T-cell (primary cell): ENCODE measurements at places on chromosomes 3 and 15.

GRCh38 chr3:37227870-37228549 lies 53.6 kb upstream of the LRRFIP2 start:
- DNase-seq, result no peak

GRCh38 chr3:180683816-180684215 lies 4.5 kb upstream of the CCDC39 start:
- DNase-seq, result no peak

DNA sequence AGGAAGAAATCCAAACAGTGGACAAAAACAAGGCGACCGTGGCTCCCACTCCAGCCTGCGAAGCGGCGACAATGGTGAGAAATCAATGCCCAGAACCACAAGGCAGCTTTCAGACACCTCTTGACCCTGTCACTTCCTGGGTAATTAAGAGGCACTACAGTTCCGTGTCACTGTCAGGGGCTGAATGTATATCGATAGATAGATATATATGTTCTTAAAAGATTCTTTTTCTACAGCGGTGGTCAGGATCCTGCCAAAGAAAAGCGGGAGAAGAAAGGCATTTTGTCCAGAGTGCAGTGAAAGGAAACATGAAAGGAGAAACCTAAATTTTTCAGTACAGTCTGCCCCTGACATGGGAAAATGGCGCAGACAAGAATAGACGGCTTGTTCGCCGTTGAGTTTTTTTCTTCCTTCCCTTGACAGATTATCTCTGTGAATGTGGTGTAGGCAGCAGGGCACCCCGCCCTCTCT lies 56.2 kb upstream of the HES1 start:
- DNase-seq, result no peak

DNA sequence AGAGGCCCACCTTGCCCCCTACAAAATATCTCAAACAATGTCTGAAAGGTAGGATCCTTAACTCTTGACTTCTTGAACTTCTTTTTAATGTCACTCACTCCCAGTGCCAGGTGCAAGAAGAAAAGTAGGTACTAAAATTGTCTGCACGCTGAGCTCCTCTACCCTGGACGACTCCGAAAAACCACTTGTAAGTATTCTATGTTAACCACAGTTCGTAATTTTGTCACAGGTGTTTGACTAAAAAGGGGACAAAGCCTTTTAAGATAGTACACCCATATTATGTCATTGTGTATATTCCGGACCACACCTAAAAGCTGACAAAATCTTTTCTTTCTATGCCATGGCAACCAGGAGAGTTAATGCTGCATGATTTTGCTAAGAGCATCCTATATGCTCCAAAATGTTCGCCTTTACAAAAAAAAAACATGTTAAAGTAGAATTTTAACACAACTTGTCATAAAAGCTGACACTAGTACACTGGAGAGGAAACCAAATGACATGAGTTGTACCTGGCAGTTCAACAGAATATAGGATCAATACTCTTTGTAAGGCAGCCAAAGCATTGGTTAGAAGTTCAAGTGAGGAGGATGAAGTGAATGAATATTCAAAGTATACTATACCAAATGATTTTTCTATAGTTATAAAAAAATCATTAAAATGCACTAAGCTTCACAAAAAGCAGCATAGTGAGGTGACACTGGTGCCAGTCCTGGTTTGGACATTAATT lies 210.5 kb downstream of the FOXP1 start:
- peak; percentile 59 for DNase-seq

DNA sequence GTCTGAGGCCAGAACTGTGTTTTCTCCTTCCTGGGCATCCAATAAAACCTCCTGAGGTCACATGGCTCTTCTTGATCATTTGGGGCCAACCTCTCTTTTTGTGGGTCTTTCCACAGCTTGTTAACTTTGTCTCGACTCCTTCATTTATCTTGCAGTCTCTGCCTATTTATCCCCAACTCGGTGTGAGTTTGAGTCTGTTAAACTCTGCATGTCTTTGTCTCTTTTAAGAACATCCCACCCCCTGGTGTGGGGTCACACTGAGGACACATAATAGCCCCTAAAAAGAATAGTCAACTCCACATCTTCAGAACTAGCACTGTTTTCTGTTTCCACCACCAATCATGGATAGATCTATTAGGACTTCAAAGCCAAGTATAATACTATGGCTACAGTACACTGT lies 187.2 kb downstream of the TLE3 start:
- no peak for DNase-seq
